ENCODE measurements at places on chromosomes 2 and 18.

DNA sequence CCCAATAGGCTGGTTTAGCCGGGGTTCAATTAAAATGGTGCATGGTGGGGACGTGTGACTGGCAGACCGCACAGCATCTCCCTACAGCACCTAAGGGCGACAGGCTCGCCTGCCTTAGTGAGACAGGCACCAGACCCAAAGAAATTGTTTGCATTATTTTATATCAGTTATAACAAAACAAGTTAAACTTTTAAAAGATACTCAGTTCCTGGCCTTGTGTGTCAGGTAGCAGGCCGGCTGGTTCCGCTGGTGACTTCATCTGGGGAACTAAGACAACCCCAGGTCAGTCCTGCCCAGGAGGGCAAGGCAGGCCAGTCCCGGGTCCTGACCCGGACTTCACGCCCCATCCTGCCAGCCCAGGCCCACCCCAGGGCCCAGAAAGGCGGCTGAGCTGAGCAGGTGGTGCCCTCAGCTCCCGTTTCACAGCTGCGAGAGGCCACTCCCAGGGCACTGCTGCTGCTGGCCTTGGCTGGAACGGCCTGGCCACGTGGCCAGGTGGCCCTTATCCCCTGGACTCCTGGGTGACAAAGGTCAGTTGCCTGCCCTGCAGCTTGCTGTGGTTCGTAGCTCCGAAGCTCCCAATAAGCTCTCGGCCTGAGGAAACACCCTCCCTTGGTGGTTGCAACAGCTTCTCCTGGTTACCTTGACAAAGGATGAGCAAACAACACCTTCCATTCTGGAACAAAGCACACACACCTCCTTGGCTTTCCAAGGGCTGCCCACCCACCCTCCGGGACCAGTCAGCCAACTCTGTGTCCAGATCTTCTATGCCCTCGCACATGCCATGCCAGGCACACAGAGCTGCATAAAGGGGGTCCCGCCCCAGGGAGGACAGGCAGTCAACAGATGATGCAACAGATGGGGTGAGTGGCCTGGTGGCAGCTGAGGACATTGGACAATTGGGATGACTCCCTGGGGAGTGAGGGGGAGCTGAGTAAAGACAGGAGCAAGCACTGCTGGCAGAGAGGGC is 11.3 kb upstream of the AGXT start:
- H3K4me3 ChIP-seq: no peak overlapping the region
- peaks cover 8% of the 10 kb centered on the region for H3K27me3 ChIP-seq
- no peaks in the 10 kb centered on the region for H3K36me3 ChIP-seq
- no peak overlapping the region for H3K27ac ChIP-seq
- H3K4me1 ChIP-seq: no peaks in the 10 kb centered on the region

DNA sequence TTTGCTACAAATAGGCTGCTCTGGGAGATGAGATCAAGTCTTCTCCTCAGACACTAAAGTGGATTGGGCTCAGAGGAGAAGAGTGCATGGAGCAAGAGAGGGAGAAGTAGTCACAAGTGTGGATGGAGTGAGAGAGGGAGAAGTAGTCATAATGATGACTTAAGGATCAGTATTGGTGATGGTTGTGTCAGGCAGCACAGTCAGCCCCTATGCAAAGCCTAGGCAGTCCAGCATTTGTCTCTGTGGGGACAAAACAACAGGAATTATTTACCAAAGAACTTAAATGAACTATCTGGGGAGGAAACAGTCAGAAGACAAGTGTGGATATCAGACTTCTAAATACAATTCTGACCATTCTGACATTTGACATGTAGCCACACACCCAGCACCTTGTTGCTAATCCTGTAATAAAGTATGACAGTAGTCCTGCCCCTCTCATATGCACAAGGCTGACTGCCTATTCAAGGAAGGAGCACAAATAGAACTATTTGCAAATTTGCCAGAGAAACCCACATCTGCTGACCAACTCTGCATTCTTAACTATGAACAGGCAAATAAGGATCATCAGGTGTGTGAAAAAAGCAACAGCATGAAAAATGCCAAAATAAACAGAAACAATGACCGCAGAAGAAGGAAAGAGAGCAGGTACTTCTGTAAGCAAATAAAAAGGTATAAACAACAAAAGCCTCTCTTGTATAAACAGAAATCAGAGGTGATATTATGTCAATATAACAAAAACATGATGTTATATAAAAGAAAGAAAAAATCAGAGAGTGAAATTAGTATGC is 1597.9 kb upstream of the ACVR2A start:
- no peaks in the 10 kb centered on the region for H3K4me1 ChIP-seq
- no peak overlapping the region for H3K27ac ChIP-seq
- no peak overlapping the region for H3K4me3 ChIP-seq
- H3K36me3 ChIP-seq: no peaks in the 10 kb centered on the region

GRCh38 chr2:149765636-149766035 is 178.1 kb upstream of the MMADHC start:
- no peaks in the 10 kb centered on the region for H3K27me3 ChIP-seq
- H3K4me3 ChIP-seq: no peak overlapping the region
- DNase-seq: no peak
- no peaks in the 10 kb centered on the region for H3K4me1 ChIP-seq
- H3K36me3 ChIP-seq: no peaks in the 10 kb centered on the region

DNA sequence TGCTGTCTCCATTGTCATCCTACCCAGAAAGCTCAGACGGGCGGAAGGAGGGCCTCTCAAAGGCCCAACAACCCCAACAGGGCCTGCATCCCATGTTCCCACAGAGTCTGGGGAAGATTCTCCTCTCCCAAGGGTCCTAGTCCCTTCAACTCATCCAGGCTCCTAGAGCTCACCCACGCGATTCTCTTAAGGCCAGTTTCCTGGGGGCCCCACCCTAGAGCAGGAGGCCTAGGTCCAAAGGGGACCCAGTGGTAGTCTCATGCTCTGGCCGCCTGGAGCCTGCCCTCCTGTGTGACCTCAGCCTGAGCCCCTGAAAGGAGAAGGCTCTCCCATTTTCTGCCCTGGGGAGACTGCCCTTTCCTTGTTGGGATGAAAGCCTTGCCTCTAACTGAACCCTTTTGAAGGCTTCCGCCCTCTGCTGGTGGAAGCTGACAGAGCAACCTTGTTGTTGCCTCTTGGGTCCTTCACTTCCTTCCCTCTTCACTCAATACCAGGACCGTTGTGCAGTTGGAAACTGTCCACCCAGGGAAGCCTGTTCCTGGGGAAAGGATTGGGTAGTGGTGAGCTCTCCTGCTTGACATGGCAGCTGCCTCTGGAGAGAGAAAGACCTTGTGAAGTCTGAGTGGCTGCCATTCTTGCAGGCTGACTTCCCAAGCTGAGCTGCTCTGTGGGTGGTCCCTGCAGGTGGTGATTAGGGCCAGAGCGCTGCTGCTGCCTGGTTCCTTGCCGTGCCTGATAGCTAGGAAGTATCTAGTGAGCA is 86.0 kb upstream of the ALPP start:
- DNase-seq: peak; percentile 15
- H3K4me1 ChIP-seq: peaks cover 11% of the 10 kb centered on the region
- H3K27ac ChIP-seq: no peak overlapping the region
- no peaks in the 10 kb centered on the region for H3K27me3 ChIP-seq
- H3K36me3 ChIP-seq: no peaks in the 10 kb centered on the region

GRCh38 chr18:50944245-50944932 is 23.5 kb upstream of the ELAC1 start:
- peaks cover 17% of the 10 kb centered on the region for H3K36me3 ChIP-seq
- DNase-seq: no peak
- H3K4me1 ChIP-seq: no peaks in the 10 kb centered on the region
- no peak overlapping the region for H3K4me3 ChIP-seq

DNA sequence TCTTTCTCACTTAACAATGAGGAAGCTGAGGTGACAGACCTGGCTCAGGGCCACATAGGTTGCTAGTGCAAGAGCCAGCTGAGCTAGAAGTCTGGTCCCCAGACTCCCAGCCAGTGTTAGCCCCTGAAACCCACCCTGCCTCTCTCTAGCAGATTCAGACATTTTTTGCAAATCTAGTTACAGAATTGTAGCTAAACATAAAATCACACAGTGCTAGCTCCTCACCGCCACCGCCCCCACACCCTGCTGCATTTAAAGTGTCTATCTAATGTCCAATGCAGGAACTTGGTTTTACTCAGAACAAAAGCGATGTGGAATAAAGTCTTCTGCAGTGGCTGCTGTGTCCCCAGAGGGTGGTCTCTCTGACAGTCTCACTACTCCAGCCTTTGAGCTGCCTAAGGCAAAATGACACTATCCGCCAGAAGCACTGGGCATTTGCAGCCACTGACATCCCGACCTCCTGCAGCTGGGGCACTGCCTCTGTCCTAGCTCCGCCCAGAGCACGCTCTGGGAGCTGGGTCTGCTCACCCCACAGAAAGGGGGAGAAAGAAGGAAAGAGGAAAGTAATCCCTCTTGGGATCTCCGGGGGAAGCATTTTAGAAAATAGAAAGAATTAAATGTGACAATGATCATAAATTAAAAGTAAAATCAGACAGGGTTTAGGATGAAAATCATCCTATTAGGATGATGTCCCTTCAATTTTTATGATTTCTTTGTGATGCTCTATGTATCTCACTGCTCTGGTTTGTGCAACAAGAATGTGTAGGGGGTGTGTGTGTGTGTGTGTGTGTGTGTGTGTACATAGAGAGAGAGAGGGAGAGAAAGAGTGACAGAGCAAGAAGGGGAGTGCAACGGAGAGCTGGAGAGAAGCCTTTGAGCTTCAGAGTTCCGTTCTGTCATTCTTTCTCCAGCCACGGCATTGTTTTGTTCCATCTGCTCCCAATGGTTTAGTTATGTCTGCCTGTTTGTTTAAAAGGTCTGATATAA is 50.5 kb upstream of the ST8SIA3 start:
- no peaks in the 10 kb centered on the region for H3K4me1 ChIP-seq
- no peak overlapping the region for H3K27ac ChIP-seq
- peaks cover 29% of the 10 kb centered on the region for H3K27me3 ChIP-seq
- no peak overlapping the region for H3K4me3 ChIP-seq
- H3K36me3 ChIP-seq: no peaks in the 10 kb centered on the region
- DNase-seq: no peak

DNA sequence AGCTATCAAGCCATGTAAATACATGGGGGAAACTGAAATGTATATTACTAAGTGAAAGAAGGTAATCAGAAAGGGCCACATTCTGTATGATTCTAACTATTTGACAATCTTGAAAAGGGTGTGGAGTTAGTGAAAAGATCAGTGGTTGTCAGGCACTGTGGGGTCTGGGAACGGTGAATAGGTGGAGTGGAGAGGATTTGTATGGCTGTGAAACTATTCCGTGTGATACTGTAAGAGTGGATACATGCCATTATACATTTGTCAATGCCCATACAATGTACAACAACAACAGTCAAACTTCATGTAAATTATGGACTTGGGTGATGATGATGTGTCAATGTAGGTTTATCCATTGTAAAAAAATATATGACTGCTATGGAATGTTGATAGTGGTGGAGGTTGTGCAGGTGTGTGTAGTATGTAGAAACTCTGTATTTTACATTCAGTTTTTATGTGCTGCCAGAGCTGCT is 1116.2 kb downstream of the SUCLG1 start:
- no peaks in the 10 kb centered on the region for H3K27me3 ChIP-seq
- H3K36me3 ChIP-seq: no peaks in the 10 kb centered on the region
- peak; percentile 5 for DNase-seq

- DNase-seq: no peak
- H3K4me1 ChIP-seq: peaks cover 30% of the 10 kb centered on the region
- no peaks in the 10 kb centered on the region for H3K36me3 ChIP-seq
- H3K27me3 ChIP-seq: peaks cover 71% of the 10 kb centered on the region
Observed at GRCh38 chr2:134711692-134712091, 7.1 kb downstream of the TMEM163 start.

GRCh38 chr2:13308989-13309388 is 592.3 kb downstream of the TRIB2 start:
- DNase-seq: no peak
- H3K36me3 ChIP-seq: no peaks in the 10 kb centered on the region
- no peak overlapping the region for H3K4me3 ChIP-seq
- no peaks in the 10 kb centered on the region for H3K27me3 ChIP-seq
- no peak overlapping the region for H3K27ac ChIP-seq
- H3K4me1 ChIP-seq: no peaks in the 10 kb centered on the region

DNA sequence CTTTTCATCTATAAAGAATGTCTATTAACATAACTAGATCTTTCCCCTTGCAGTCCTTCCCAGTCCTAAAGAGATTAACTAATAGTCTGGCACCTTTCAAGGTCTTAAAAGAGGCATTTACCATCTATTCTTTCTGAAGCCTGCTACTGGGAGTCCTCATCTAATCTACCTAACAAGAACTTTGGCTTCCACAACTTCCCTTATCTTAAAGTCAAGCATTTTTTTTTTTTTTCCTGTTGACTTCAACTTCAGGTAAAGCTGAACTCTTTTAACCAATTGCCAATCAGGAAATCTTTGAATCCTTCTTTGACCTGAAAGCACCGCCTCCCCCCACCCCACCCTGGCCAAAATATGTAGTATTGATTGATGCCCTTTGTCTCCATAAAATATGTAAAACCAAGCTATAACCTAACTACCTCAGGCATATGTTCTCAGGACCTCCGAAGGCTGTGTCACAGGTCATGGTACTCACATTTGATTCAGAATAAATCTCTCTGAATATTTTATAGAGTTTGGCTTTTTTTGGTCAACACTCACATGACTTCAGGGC is 168.6 kb downstream of the PTPRM start:
- H3K4me1 ChIP-seq: no peaks in the 10 kb centered on the region
- H3K36me3 ChIP-seq: no peaks in the 10 kb centered on the region
- no peak overlapping the region for H3K27ac ChIP-seq
- no peak overlapping the region for H3K4me3 ChIP-seq
- H3K27me3 ChIP-seq: no peaks in the 10 kb centered on the region

DNA sequence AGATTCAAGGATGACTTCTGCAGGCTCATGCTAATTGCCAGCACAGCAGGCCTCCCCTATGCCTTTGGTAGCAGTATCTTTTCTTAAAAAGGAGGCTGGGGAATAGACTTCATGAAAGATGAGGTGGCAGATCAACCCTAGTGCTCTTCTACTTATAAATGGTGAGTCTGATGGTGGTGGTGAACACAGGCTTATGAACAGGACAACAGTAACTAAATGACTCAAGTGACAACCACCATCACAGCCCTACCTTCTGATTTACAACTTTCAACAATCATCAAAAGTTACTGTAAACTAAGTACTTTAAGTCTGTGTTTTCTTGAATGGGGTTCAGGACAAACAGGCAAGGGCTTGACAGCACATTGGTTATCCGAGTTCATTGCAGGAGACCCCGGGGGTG is 39.3 kb downstream of the PAIP2B start:
- H3K27me3 ChIP-seq: no peaks in the 10 kb centered on the region
- no peak overlapping the region for H3K27ac ChIP-seq
- peaks cover 7% of the 10 kb centered on the region for H3K4me1 ChIP-seq

- peaks cover 34% of the 10 kb centered on the region for H3K4me1 ChIP-seq
- H3K27me3 ChIP-seq: peaks cover 62% of the 10 kb centered on the region
- no peak for DNase-seq
- peaks cover 5% of the 10 kb centered on the region for H3K36me3 ChIP-seq
- peak overlapping the region; percentile 55 for H3K4me3 ChIP-seq
- no peak overlapping the region for H3K27ac ChIP-seq
Observed at GRCh38 chr2:15942711-15943345, 2.5 kb downstream of the MYCN start.

GRCh38 chr2:223829128-223829527 is 8.3 kb downstream of the AP1S3 start:
- peaks cover 54% of the 10 kb centered on the region for H3K4me1 ChIP-seq
- H3K4me3 ChIP-seq: no peak overlapping the region
- DNase-seq: no peak
- H3K36me3 ChIP-seq: peaks cover 9% of the 10 kb centered on the region
- no peak overlapping the region for H3K27ac ChIP-seq
- H3K27me3 ChIP-seq: no peaks in the 10 kb centered on the region

Measured in naive B cell (primary cell).